ENCODE measurements at places on chromosomes 3 and 15. TPM values are rescaled to one million over a fixed set of nuclear protein-coding genes. Genes with fewer than 3 reads are reported as not detected.

LPP gene
- total RNA-seq = 51.3 TPM

HDGFL3 gene
- 40.6 TPM for total RNA-seq

EFCC1 gene
- total RNA-seq = under 0.01 TPM

CX3CR1 gene
- under 0.01 TPM for total RNA-seq

CCR8 gene
- total RNA-seq = not detected

RPL39L gene
- total RNA-seq = 10.7 TPM

HCN4 gene
- not detected for total RNA-seq

GOLGA8T gene
- total RNA-seq = 0.28 TPM

All from regular cardiac myocyte (primary cell).